ENCODE measurements at places on chromosomes 13 and 19. TPM values are rescaled to one million over a fixed set of nuclear protein-coding genes. Genes with fewer than 3 reads are reported as not detected.
A peak's percentile ranks its signal among the peaks of the same experiment; 100 is the strongest.

DNA sequence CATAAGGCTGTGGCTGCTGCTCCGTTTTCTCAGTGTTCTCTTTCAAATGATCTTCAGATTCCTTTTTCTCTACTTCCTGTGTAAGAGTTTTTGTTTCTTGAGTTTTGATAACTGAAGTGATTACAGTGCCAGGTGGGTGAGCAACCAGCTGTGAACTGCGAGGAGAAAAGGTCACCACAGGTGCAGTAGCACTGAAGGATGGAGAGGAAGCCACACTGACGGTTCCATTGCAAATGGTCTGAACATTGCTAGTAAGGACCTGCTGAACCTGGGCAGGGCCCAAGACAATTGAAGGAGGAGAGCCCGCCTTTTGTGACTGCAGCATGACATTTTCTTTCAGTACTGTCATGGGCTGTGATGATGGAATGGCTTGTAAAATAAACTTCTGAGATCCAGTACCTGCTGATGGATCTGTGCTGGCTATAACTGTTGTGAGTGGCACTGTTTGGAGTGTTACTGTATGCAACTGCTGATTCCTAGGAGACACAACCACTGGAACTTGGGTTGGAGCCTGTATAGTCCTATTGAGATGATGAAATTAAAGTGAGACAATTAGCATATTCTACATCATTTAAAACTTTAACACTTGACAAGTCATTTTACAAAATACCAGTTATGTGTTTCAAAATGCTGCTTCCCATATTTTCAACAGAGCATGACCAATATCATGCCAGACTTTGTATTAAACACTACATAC is 85.5 kb downstream of the ELF1 start:
- no peak for DNase-seq

GRCh38 chr19:23817519-23817918 is 58.8 kb upstream of the ZNF681 start:
- peak; percentile 18 for DNase-seq

GRCh38 chr19:19547674-19548336 is 9.7 kb downstream of the CILP2 start:
- DNase-seq = no peak

DNA sequence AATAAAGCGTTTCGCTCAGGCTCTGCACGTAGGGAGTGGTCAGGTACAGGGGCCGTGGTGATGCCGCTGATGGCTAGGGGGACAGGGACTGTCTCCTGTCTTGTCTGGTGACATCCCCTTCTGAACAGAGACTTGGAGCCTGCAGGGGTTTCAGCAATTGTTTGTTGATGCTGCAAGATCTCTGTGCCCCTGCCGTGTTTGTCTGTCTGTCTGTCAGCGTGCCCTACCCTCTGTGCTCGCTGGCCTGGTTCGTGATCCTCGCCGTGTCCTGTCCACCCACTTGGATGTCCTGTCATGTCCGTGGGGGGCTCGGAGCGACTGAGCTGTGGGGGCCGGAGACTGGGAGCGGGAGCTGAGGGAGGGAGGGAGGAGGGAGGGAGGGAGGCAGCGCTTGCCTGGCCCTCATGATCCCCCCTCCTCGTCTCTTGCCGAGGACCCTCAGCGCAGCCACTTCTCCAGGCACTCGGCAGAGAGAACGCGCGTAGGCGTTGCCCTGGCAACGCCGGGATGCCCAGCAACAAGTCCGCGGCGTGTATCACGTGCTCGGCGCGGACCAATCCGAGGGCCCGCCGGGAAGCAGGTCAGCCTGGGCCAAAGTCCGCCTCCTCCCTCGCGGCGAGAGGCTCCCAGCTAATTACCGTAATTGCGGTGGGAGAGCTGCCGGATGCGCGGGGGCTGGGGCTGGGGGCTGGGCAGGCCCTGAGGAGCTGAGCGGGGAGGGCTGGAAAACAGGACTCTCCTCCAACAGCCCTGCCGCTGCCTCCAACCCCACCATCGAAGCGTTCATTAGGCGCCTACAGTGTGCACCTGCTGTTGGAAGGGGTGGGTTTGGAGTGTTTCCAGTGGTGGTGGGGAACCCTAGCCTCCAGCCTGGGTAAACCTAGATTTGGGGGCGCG is 31.9 kb upstream of the FEM1A start:
- DNase-seq = peak; percentile 52

- DNase-seq = no peak
Measured at GRCh38 chr19:50790922-50791467, 780 bp downstream of the ACP4 start.

GRCh38 chr19:42170715-42171114 is 38.5 kb upstream of the POU2F2 start:
- no peak for DNase-seq

DNA sequence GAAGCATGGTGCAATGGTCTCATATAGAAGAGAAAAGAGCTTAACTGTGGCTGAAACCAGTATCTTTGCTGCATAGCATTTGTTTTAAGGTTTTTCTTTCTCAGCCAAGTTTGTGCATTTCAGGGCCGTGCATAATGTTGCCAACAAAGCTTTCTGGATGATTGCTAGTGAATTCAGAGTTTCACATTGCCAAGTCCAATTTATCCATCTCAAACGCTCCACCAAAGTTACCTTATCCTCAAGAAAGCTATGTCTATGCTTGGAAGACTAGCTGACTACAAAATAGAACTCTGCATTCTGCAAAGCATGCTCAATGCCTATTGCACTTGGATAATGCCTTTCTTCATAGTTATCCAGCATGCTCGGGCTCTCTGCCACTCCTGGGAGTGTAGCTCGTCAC is 535.8 kb upstream of the SGCG start:
- DNase-seq = no peak

DNA sequence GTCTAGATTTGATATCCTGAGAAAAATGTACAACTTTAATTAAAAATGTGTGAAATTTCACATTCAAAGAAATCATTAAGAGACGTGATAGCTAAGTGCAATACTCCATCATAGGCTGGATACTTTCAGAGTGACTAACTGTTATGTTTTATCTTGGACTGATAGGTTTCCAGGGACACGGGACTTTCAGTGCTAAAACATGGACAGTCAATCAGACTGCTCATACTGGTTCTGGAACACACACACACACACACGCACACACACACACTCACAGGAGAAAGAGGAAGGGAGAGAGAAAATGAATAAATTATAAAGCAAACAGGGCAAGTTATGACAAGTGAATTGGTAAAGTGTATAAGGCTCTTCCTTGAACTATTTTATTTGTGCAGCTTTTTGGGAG is 955.9 kb downstream of the SLITRK5 start:
- no peak for DNase-seq

GRCh38 chr13:98339684-98340425 is 162.8 kb upstream of the RNF113B start:
- no peak for DNase-seq

DNA sequence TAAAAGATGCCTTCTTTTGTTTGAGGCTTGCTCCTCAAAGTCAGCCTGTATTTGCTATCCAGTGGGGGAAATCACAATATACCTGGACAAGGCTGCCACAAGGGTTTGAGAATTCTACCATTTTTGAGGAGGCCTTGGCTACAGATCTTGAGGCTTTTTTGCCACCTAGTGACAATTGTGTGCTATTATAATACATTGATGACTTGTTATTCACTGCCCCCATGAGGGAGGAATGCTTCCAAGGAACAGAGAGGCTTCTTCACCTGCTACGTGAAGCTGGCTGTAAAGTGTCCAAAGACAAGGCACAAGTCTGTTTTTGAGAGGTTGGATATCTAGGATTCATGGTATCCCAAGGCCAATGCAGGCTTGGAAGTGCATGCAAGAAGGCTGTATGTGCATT is 72.5 kb downstream of the ZNF708 start:
- DNase-seq = no peak

DNA sequence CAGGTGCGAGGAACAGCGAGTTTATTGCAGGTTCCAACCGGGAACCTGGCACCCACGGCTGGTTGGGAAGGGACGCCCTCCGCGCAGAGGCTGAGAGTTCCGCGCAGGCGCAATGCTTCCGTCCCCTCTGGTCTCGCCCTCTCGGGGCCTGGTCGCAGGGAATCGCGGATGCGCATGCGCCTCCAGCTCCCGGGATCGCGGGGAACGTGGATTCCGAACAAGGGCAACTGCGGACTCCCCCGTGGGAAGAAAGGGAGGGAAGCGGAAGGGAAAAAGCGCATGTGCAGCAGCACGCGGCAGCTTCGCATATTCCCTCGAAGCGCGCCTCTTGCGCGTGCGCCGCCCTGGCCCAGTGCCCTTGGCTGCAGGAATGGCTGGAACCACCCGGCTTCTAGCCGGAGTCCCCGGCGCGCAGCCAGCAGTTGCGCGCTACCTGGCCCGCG is 1.1 kb downstream of the TSSK6 start:
- DNase-seq = no peak

- DNase-seq = no peak
Measured at GRCh38 chr19:31511098-31511497, 161.9 kb upstream of the TSHZ3 start.

DNA sequence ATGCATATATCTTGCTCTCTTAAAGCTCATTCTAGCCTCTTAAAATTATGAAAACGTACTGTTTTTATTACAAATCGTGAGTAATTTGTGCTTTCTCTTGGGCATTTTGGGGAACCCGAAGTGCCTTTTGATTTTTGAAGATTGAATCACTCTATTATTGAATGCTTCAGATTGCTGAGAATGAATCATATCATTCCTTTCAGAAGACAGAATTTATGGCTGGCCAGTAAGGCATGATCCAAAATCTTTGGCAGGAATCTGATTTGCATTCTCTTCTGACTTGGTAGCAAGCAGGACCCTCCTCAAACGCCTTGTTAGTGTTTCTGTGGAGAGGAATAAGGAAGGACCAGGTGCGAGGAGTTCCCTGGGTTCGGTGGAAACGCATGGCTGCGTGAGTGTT is 49.5 kb downstream of the STARD13 start:
- DNase-seq = no peak

- DNase-seq = no peak
Measured at GRCh38 chr19:29529646-29530539, 4.1 kb downstream of the VSTM2B start.

DNA sequence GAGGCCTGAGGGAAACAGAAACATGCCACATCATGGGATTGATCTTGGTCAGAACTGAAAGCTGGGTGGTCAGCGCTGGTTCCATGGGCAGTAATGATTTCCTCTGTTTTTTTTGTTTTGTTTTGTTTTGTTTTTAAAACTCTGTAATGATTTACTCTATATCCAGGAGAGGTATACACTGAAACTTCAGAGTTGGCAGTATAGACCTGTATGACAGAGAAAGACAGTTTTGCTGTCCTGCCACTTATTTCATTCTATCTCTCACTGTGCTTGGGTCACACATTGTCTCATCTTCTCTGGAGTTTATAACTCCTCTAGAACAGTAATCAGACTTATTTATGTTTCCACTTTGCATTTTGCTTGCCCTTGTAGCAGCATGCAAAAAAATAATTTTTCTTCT is 105.1 kb upstream of the SLITRK1 start:
- no peak for DNase-seq

DNA sequence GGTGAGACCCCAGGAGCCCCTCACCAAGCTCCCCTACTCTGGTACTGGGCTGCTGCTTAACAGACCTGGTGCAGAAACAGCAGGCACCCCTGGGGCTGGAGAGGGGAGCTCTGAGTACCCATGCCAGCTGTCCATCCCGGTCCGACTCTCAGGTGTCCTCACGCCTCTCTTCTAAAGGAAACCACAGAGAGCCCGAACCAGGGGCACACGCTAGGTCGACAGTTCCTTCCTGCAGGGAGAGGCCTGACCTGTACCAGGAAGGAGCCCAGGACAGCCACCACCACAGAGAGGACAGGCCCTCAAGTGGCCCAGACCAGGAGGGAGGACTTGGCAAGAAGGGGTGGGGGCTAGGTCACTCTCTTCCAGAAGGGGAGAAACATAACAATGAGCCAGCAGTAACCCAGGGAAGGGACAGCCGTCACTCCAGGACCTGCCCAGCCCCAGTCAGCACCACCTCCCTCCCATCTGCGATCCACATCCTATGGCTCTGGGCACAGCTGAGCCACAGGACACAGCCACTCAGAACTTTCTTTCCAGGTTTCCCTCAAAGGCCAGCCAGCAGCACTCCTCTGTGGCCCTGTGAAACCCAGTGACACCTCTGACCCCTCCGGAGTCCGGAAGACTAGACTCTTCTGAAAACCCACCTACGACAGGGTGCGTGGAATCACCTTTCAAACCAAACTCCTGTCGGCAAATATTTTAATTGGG is 13.0 kb upstream of the SLC35E1 start:
- no peak for DNase-seq

DNA sequence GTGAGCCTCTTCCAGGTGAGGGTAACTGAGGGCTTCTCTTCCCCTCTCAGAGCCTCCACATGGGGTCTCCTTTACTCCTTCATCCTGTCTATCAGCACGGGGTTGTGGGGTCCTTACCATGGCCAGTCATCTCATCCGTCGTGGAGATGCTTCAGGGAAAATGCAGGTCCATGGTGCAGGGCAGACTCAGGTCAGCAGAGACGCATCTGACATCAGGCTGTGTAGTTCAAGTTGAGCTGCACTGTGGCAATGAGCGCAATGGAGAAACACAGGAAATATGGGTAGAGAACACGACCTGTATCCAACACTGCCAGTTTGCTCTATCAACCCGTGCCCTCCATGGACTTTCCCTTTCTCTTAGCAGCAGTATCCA is 13.9 kb downstream of the LILRA5 start:
- DNase-seq = no peak

DNA sequence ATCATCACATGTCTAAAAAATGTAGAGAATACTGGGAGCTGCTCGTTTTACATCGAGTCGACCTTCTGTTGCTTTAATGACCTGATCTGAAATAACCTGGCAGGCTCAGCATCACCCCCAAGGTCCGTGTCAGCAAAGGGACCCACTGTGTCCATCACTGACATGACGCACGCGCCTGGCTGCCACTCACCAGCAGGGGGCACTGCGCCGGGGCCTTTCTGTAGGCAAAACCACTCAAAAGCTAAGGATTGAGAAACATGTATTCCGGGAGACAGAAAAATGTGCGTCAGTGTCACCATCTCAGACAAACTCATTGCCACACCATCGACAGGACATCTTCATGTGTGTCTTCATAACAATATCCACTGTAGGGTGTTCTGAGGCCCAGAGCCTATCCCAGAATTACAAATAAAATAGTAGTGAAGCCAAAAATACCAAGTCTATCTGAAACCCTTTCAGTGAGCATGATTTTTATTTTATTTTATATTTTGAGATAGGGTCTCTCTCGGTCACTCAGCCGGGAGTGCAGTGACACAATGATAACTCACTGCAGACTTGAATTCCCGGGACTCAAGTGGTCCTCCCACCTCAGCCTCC is 130.3 kb upstream of the LSM14A start:
- peak; percentile 70 for DNase-seq

- DNase-seq = no peak
Measured at GRCh38 chr19:43674183-43674582, 4.2 kb upstream of the PLAUR start.

Gene GSX1
- not detected for total RNA-seq

Gene PTPRH
- not detected for total RNA-seq

Gene ZIC5
- not detected for total RNA-seq

Gene PRODH2
- not detected for total RNA-seq

Gene SIGLEC8
- not detected for total RNA-seq

Gene NLRP8
- total RNA-seq = not detected

Gene ATP4A
- total RNA-seq = not detected

Gene SHISA7
- not detected for total RNA-seq

Gene ADM5
- total RNA-seq = 7.2 TPM

Gene ZNF709
- 2.5 TPM for total RNA-seq

Gene TSKS
- 0.79 TPM for total RNA-seq

Gene NLRP4
- not detected for total RNA-seq

Gene NLRP7
- total RNA-seq = not detected

Gene CACNG6
- total RNA-seq = not detected

Gene SERPINE3
- not detected for total RNA-seq

Gene CCNA1
- total RNA-seq = not detected
